ENCODE measurements at places on chromosomes 12 and 14.
A peak's percentile ranks its signal among the peaks of the same experiment; 100 is the strongest.

DNA sequence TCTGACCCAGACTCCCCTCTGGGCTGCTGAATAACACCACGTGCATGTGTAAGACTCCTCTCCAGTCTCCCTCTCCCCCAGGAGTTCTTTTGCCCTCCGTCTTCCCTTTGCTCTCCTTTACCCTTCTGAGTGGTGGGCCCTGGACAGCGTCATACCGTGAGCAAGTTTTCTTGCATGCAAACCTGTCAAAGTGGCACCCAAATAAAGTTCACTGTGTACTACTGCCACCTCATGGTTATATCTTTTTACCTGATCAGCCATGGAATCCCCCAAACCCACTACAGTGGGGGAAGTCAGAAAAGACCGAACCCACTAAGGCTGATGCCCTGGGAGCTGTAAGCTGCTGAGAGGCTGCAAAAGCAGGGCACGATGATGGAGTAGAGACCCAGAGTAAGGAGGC lies 131.1 kb upstream of the VRK1 start:
- no peak for DNase-seq

DNA sequence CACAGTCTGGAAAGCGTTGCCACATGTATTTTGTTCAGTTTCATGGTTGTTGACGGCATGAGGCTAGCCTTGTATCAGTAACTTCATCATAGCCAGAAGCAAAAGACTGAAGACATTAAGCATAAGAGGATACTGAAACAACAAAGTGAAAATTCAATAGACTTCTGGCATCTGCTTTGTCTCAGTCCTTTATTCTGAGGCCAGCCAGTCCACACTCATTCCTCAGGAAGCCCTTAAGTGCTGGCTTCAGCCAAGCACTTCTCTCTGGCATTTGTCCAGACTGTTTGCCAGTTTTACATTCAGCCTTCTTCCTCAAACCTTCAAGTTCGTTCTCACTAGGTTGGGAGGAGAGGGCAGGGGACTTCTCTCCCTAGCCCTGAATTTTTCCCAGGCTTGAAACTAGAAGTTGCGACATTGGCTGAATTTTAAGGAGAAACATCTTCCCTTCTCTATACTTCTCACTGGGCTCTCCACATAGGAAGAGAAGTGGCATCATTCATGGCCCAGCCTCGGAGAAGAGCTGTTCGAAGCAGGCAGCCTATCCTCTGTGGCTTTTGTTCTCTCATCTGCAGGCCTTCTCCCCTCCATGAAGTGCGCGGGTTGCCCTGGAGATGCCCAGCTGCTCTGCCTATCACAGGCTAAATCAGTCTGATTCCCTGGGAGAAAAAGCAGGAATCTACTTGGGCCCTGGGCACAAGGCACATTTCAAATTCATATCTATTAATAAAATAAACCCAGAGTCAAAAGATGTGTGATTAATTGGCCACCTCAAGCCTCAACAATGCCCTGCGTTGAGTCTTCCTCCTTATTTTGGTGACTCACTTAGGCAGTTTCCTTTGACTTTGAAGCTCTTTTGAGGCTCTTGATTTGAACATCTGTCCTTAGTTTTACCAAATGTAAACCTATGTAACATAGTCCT lies 130.9 kb upstream of the PLEKHA5 start:
- no peak for DNase-seq

DNA sequence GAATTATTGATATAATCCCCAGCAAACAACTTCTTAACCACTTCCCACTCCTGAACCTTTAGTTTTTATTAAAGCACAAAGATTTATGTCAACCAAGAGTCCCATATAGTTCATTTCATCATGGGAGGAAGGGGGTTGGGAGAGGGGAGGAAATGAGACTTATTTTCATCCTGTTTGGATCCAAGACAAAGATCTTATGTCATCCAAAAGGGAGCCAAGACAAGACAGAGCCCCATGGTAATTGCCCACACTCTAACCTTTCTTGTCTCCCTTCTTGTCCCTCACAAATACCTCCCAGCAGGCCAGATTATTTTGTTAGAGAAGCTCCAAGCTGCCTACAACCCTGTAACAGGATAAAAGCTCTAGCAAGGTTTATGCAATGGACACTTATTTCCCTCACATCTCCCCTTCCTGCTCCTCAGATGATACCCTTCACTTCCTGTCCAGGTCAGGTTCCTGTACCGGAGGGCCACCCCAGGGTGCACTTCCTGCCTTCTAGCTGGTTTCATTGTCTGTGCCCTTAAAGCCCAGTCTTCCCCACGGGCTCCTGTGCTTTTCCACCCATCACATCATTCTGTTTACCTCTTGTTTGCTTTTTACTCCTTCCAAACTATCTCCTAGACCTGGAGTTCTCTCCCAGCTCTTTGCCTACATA lies 123.7 kb upstream of the MDM1 start:
- DNase-seq = no peak

GRCh38 chr12:121060149-121061001 lies 21.3 kb upstream of the OASL start:
- DNase-seq = peak; percentile 82

DNA sequence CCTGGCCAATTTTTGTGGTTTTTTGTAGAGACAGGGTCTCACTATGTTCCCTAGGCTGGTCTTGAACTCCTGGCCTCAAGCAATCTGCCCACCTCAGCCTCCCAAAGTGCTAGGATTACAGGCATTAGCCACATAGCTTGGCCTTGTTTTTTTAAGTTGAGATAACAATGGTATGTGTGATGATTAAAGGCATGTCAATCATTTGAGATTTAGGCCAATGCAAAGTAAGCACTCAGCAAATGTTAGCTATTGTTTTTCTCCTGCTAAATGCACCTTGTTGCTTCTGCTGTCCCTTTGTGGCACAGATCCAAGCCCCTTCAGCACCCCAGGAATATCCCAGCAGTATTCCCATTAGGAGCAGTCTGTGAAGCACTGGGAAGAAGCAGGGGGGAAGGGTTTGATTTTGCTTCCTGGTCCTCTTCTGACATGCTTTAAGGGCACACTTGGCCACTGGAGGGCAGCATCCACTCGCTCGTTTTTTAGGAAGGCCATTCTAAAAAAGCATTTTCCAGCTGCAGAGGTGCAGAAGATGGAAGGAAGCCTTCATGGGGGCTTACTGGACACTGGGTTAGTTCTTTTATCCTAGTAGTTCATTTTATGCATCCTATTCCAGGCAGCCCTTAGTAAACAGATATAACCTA lies 70.2 kb upstream of the ZFP36L1 start:
- peak; percentile 58 for DNase-seq

DNA sequence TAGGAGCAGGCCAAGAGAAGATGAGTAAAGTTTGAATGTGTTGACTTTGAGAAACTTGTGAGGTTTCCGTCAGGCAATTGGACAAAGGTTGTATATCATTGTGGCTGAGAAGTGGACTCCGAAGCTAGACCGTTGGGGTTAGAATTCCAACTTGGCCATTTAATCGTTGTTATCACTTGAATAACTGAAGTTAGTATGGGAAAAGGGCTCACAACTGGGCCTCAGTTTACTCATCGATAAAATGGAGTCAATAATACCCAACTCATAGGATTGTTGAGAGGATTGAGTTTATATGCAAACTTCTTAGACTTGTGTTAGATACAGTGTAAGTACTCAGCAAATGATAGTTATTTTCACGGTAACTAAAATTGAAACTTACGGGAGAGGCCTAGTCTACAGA lies 846 bp downstream of the SLIRP start:
- DNase-seq = no peak

DNA sequence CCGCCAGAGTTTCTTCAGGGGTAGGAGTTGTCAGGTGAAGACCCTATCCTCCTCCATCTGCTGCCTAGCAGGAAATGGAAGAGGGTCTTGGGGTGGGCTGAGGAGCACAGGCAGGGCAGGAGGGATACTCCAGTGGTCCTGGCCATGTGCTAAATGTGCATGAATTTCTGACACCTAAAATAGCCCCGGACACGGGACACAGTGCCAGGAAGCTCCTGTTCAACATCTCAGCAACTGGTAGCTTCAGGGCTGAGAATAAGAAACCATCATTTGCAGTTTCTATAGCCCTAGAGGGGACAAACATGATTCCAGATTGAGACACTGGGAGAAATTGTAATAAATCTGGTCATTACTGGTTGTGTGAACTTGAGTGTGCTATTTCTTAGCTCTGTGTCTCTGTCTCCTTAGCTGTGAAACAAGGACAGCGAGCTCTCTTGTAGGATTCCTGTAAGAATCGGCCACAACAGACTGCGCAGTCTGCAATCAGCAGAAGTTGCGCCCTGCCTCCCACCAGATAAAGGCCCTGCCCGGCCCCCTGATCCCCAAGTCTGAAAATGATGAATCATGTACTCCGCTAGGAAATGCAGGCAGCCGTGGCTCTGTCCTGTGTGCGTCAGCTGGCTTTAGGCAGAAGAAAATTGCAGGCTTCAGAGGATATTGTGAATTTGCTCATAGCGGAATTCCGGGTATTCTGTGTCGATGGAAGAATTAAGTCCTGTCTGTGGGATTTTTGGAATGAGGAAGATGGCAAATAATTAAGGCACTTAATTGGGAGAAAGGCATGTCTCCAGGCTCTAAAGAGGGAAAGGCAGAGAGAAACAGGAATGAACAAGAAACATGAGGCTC lies 35.2 kb upstream of the MEG3 start:
- DNase-seq = no peak

DNA sequence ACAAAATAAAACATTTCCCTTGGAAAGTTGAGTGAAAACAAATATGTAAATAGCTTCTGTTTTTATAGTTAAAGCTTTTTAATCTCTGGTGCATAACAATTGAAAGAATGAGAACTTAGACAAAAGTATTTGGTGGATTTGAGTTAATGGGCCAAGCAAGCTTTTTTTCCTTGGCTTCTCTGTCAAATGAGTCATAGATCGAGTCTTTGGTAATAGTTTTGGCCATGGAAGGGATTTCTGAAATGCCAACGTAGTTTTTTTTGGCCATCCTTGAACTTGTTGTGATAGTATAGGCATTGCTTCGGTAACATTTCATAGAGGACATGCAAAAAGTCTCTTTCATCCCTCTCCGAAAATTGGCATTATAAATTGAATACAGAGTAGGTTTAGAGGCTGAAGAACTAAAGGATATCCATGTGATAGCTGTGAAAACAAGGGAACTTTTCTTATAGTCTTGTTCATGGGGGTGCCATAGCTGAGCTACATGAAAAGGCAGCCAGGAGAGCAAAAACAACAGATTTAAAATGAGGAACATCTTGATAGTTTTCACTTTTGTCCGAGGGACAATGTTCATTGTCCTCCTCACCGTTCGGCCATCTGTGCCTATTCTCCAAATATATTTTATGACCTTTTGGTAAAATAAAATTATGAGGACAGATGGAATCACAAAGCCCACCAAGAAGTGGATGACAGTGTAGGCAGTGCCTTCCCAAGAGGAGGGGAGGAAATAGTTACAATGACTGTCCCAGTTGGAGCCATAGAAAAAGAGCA lies 34.7 kb downstream of the GPR19 start:
- no peak for DNase-seq

DNA sequence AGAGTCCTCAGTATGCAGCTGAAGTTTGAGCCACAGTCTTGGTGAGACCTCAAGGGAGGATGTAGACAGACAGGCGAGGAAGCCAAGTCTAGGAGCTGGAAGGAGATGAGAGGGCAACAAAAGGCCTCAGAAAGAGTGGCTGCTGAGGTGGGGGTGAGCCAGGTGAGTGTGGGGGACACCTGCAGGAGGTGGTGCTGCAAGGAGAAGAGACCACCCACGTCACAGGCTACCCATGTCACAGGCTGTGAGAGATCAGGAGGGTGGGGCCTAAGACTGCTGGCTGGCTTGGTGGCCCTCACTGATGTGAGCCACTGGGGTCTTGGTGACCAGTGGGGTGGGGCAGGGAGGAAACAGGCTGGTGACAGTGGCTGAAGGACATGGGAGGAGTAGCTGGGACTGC lies 97.3 kb downstream of the KIF26A start:
- DNase-seq = no peak

DNA sequence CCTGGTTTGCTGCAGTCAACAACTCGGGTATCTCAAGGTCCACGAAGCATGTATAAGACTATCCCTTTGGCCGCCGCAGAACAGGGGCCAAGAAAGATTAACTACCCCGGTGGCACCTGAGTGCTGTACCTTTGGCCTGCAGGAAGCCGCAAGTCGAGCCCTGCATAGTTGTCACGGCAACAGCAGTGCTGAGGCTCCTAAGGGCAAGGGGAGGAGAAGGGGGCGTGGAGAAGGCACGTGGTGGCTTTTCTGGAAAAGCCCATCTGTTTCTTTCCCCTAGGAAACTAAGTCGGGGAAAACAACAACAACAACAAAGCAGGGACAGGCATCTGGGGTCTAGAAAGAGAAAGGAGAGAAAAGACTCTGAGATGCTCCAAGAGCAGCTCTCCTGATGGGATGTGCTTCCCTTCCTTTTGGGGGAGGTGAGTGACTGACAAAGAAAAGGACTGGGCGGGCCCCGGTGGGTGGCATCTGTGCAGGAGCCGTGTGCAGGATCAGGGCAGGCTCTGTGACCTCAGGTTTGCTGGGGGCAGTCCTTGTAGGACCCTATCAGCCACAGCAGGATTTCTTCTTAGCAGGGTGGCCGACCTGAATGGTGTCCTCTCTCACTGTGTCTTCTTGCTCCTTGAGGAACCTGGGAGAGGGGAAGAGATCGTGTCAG lies 123.9 kb downstream of the PRMT8 start:
- DNase-seq = no peak

- DNase-seq = no peak
Measured at GRCh38 chr14:55077170-55078151, 26.0 kb downstream of the MAPK1IP1L start.

GRCh38 chr12:38585086-38585485 lies 268.5 kb downstream of the ALG10B start:
- DNase-seq = no peak

GRCh38 chr14:88683119-88683518 lies 109.6 kb downstream of the EML5 start:
- DNase-seq = no peak

- no peak for DNase-seq
Measured at GRCh38 chr12:93234641-93235040, 143.1 kb upstream of the NUDT4 start.

GRCh38 chr12:91618281-91618680 lies 435.7 kb upstream of the DCN start:
- DNase-seq = no peak

DNA sequence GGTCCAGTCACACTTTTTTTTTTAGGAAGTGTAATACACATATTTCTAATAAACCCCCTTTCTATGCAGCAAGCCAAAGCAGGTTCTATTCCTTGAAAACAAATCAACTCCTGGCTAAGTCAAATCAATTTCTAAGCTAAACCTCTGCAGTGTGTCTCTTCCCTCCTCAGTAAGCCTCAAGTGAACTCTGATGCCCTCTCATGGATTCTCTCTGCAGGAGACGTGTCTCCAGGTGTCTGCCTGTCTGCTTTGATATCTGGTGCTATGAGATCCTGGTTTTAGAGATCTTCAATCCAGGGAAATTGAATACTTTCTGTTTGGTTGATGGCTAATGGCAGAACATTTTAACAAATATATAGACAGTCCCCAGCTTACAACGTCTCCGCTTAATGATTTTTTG lies 791.7 kb downstream of the AACS start:
- DNase-seq = no peak

DNA sequence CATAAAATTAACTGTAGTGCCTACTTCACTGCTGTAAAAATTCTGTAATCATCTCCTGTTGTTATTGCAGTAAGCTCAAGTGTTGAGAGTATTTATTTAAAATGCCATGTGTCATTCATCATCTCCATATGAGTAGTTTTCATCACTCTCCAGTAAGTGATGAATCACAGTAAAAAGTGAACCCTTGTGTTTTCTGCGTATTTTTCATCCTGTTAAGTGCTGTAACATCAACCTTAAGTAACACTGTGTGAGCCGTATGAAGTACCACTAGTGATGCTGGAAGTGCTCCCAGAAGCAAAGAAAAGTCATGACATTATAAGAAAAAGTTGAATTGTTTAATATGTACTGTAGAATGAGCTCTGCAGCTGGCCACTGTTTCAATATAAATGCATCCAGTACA lies 55.4 kb downstream of the SLCO1B3 start:
- no peak for DNase-seq

GRCh38 chr12:118880720-118881493 lies 100.4 kb upstream of the SRRM4 start:
- no peak for DNase-seq

All from RPMI8226 (cell line).